Urinary bladder (tissue), 4 donors: ENCODE measurements at places on chromosomes 7 and 10.

DNA sequence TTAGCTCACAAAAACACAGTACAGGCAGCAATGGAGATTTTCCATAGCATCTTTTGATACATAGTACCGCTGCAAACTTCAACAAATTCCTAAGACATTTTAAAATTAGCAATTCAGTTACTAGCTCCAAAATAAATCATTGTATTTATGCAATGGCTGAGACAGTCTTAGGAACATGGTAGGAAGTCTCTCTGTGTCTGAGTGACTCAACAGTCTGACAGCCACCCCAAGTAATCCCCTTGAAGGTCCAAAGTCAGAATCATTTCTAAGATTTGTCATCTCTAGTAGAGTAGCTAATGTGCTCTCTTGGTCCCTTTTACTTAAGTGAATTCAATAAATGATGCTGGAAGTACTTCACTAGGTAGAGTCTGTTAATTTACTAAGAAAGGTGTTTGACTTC, 93.8 kb upstream of the NOBOX start:
- no peak for DNase-seq

DNA sequence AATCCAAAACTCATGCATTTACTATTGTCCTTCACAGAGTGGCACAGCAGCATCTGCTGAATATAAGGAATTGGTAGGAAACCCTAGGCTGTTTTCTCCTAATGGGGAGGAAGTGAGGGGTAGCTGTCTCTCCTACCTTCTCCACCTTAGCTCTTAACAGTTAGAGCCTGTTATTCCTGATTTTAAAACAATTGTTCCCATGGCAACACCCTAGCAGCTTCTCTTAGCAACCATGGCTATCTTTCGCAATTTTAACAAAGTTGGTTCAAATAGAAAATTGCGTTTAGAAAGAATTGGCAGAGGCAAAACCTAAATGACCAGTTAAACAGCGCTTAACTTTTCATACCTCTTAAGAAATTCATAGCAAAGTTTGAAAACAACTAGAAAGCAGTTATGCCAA, 603.4 kb upstream of the AUTS2 start:
- no peak for DNase-seq

DNA sequence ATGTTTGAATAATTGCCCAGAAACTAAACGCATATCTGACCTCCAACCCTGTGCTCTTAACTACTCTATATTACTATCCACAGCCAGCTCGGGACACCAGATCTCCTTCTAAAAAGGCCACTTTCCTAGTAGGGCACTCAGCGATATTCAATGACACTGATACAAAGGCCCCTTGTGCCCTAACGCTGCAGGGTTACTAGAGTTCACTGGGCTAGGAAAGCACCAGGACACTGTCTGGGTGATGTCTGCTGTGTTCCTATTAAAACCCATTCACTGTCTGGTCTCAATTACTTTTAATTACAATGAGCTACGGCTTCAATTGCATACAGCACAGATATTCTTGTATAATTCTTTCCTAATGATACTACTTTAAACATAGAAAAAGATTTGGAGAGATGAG, 91.7 kb downstream of the SORCS1 start:
- DNase-seq: no peak

DNA sequence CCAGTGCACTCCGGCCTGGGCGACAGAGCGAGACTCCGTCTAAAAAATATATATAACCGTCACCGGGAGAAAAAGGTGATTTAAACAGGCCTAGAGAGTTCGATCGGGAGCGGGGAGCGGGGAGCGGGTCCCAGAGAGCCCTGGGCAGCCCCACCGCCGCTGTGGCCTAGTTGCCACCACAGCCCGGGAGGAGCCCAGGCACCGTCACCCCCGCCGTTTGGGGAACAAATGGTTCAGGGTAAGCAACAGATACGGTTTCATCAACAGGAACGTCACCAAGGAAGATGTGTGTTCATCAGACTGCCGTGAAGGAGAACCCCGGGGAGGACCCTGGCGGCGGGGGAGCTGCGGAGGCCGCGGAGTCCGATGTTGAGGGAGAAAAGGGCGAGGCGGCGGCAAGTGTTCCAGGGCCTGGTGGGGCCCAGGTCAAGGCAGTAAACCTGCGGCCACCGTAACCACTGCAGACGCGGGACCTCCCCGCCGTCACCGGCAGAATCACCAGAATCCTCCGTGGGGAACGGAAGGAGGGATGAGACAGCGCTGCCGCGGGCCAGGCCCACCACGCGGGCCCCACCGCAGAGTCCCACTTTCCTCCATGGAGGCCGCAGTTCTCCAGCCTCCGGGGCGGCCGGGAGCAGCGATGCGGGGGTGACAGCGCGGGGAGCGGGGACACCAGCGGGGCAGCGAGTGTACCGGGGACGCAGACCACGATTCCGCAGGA, 103.4 kb downstream of the GALNT11 start:
- DNase-seq: no peak

DNA sequence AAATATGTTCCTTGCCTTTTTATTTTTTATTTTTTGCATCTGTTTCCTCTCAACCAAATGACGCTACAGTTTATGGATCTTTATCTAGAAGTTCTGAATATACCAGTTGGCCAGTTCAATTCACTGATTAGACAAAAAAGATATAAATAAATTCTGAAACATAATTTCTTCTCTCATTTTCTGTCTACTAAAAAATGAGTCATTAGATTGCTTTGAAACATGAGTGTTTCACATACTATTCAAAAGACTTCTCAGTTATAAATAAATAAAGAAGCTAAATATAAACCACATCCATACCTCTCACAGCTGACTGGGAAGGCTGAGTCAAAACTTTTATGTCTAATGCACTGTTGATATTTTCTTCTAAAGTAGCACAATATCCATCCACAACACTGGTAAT, 97.6 kb upstream of the GPR22 start:
- no peak for DNase-seq

DNA sequence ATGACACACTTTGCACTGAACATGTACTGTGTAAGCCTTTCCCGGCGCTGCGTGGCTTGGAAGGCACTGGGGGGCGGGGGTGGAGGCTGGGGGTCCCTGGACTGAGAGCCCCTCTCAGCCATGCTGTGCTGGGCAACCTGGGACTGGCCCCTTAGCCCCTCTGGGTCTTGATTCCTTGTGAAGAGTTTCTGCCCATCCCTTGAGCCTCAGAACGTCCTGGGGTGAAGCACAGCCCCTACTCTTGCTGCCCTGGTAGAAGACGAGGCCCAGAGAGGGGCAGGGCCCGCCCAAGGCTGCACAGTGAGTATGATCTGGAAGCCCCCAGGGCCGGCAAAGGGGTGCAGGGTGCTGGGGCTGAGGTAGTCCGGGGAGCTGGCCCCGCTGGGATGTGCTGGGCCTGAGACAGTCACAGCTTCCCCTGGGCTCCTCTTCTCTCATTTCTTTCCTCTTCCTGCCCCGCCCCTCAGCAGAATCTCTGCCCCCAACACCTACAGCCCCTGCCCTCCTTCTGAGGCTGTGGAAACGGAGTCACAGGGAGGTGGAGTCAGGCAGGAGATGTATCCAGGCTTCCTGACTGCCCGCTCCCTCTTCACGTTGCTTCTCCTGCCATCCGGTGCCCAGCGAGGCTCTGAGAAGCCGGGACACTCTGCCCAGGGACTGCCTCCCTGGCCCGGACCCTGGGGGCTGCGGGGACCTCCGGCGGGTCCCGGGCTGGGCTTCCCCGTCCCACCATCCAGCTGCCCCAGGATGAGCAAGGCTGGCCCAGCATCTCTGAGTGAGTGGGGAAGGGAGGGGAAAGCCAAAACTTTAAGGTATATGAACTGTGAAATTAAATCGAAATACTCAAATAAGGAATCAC, 60.5 kb downstream of the UNCX start:
- DNase-seq: no peak

GRCh38 chr7:81604075-81604807, 165.6 kb downstream of the HGF start:
- DNase-seq: no peak

GRCh38 chr7:18828994-18829857, 288.2 kb downstream of the TWIST1 start:
- DNase-seq: no peak

- no peak for DNase-seq
Observed at GRCh38 chr10:123455861-123456260, 210.3 kb upstream of the GPR26 start.

DNA sequence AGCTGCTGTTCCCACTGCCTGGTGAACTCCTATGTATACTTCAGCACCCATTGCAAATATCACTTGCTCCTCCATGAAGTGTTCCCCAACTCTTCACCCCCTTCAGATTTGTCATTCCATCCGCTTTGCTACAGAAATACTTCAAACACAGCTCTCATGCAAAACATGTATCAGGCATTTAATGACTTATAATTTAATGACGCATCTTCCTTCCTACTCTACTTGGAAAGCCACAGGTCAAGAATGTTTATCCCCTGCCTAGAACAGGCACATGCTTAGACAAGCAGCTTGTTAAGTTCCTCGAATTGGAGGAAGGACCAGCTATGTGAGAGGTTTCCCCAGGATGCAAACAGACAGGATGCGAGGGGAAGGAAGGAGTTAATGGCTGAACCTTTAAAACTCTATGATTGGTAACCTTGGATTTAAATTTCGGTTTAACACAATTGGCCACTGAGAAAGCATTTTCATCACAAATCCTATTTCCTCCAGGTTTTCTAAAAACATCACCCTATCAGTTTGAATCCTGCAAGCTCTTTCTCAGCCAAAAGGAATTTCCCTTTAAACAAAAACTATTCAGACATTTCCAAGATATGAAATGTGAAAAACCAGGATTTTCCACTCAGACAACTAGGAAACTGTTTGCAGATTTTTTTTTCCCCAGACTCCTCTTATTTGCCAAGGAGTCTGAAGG, 11.5 kb downstream of the CREB3L2 start:
- no peak for DNase-seq

DNA sequence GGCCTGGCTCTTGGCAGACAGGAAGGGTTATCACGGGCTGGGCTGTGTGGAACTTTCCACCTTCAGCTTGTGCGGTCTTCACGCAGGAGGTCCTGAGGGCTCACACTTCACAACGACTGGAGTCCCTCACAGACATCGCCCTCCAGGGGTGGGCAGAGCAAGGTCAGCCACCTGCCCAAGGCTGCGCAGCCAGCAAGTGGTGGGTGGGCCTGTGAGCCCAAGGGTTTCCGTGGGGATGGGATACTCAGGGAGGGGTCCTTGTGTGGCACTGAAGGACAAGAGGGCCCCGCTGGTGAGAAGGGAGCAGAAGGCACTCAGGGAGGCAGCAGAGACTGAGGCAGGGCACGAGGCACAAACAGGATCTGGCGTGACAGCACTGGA, 22.0 kb downstream of the PDIA4 start:
- no peak for DNase-seq

GRCh38 chr7:135240441-135240840, 6.8 kb downstream of the STRA8 start:
- DNase-seq: no peak

DNA sequence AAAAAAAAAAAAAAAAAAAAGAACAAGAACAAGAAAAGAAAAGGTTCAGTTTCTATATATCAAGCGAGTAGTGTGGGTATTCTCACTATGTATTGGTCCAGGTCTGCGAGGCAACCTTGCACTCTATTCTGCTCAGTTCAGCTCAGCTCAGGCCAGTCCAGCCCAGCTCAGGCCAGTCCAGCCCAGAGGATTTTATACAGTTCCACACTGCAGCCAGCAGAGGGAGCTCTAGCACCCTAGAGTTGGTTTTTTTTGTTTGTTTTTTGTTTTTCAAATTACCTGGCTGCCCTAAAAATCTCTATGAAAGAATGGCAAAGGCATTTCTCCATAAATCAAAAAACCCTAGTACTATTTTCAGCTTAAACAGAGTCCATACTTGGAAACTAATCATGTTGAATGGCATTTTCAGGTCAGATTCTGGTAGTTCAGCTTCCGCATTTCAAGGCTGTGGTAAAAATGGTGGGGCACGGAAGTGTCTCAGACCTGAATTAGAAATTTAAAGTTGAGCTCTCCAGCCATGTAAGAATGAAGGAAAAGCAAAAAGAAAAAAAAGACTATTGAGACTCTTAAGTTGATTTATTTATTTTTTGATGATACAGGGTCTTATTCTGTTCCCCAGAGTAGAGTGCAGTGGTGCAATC, 55.2 kb upstream of the GSDME start:
- DNase-seq: no peak

- DNase-seq: no peak
Observed at GRCh38 chr10:68086011-68086410, 10.9 kb upstream of the HERC4 start.

- no peak for DNase-seq
Observed at GRCh38 chr10:13099144-13099665, 758 bp upstream of the OPTN start.
